CD4-positive, alpha-beta T cell treated with Interleukin-10 for 1 hour (primary cell): ENCODE measurements at places on chromosomes 3 and 15.
A peak's percentile ranks its signal among the peaks of the same experiment; 100 is the strongest.

DNA sequence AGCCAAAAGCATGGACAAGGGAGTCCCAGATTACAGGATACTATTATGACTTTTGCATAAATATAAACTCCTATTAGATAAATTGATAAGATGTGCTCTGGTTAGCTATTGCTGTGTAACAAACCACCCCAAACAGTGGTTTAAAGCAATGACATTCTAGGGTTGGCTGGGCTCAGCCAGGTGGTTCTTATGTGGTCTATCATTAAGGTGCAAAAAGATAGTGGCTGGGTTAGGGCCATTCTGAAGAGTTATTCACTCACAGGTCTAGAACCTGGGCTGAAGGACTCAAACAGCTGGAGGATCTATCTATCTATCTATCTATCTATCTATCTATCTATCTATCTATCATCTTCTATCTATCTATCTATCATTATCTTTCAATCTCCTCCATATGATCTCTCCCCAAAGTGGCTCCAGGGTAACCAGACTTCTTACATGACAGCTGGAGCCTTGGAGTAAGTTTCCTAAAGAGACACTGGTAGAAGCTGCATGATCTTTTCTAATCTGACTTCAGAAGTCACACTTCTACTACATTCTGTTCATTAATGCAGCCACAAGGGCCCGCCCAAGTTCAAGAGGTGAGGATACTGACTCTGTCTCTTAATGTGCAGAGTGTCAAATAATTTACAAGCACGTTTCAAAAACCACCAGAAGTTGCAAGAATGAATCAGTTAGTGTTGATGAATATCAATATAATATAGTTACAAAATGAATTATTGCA, 74.9 kb upstream of the XCR1 start:
- DNase-seq = peak; percentile 56

DNA sequence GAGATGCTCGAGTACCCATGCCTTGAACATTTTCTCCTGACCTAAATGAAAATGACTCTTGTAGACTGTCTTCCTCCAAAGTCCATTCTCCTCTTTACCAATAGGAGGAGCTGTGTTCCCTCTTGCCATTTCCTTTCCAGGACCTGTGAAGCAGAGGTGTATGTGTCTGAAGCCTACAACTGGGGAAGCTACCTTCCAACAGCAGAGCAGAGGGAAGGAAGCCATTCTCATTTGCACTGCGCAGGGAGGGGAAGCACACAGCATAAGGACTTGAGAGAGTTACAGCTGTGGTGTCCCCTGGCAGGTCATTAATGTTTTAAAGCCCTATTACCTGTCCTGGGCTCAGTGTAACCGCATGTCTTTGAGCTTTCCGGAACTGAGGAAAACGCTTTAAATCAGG, 38.7 kb downstream of the HSPBAP1 start:
- DNase-seq = peak; percentile 65

DNA sequence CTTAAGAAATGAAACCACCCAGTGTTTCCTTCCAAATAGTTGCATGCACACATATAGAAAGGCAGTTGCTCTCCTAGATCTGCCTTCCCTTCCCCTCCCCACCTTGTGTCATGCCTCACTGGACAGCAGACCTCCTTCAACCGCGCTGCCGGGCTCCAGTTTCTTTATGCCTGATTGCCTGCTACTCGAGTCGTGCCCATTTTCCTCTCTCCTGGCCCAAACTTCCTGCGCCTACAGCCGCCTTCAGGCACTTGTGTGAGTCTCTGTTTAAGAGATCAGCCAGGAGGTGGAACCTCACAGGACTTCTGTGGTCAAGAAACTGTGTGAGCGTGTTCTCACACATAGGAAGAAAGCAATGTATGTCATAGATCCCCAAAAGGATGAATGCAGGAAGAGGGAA, 8.8 kb upstream of the FAM107A start:
- DNase-seq = no peak

DNA sequence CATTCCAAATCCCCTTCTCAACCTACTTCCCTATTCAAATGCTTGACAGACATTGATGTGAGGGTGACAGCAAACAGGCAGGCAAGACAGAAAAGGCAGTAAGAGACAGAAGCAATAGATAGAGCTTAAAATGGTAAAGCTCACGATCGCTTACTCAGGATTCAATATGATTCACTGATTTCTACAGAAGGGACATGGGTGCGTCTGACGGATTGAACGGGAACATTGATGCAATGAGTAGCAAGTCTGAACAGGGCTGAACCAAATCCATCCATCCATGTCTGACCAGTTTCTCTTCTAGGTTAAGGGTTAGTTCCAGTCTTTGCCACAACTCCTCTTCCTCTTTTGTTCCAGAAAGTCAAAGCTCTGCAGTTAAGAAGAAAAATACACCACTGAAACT, 35.1 kb downstream of the P2RY1 start:
- DNase-seq = no peak

- no peak for DNase-seq
Observed at GRCh38 chr15:99911816-99912215, 178.6 kb upstream of the LYSMD4 start.

DNA sequence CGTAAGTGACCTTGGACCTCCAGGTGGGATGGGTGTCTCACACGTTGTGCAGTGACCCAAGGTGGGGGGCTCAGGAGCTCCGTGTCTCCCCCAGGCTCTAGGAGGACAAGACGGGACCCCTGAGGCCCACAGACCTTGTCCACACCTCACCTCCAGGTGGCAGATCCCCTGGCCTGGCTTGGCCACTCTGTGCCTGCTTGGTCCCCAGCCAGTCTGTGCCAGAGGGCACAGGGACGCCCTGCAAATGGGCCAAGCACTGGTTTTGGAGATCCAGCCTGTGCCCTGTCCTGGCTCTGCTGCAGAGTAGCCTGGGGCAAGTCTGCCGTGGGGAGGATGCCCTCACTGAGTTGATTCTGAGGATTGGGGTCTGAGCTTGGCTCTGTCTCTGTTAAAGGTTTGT, 14.0 kb downstream of the SLC6A6 start:
- DNase-seq = no peak

DNA sequence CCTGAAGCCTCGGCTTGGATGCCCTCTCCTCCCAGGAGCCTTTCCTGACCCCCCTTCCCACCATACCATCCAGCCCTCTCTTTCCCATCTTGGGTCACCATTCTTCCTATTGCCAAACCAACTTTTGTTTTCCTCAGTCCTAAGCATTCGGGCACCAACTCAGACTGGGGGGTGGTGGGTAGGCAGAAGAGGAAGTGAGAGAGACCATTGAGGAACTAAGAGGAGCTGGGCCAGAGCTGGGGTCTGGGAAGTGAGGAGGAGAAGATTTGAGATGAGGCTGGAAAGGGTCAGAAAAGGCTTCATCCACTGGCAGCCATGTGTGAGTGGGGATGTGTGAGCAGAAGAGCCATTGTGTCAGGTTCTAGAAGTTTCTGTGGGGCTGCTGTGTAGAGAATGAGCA, 37.7 kb downstream of the TKT start:
- no peak for DNase-seq

DNA sequence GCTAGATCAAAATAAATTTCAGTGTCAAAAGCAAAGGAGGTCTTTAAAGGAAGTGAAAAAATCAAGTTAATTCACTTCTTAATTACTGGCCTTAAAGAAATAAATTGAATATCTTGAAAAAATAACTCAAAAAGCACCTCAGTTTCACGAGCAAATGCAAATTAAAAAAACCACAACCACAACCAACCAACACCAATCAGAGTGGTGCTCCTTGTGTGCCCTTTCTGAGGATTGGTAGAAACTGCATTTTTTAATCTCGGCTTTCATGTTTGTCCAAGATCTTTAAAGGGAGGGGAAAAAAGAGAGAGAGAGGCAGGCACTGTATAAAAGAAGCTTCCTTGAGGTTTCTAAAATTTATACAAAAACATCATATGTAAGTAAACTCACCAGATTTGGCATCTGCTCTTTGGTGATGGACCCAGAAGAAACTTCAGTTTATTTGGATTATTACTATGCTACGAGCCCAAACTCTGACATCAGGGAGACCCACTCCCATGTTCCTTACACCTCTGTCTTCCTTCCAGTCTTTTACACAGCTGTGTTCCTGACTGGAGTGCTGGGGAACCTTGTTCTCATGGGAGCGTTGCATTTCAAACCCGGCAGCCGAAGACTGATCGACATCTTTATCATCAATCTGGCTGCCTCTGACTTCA, at the start of gene GPR15:
GPR15 (plus strand) TSS at position 357 of the 653 bp plus-strand sequence; CDS start at position 413, 56 bp downstream.
- no peak for DNase-seq

GRCh38 chr3:141089339-141090152, 38.4 kb downstream of the SPSB4 start:
- DNase-seq = no peak

DNA sequence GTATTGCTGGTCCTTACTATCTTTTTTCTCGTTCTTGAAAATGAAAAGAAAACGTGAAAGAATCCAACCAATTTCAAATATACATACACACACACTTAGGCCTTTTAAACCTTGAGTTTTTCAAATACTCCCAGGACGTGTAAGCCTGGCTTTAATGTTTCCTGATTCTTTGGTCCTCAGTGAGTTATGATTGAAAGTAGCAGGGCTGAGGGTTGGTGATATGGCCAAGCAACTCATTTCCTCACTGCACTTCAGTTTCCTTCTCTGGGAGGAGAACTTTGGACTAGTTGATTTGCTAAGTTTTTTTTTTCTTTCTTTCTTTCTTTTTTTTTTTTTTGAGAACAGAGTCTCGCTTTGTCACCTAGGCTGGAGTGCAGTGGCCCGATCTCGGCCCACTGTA, 34.6 kb downstream of the CHD2 start:
- no peak for DNase-seq

DNA sequence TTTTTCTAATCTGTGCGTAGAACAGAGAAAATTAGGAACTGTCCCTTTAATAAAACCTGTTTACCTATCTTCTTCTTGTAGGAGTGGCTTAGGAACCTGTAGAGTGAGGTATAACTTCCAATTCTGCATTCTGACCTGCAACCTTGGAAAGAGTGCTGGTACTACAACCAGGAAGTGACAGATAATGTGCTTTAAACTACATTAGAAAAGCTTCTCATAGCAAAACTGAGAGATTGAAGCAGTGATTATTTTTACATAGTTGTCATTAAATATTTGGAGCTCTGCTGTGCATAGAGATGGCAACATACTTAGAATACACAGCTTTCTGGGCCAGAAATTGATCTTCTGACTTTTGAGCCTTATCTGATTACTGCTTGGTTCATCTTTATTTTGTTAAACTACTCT, 50.4 kb upstream of the ZDHHC23 start:
- DNase-seq = peak; percentile 7

GRCh38 chr3:14957925-14958324, 10.5 kb downstream of the NR2C2 start:
- no peak for DNase-seq

DNA sequence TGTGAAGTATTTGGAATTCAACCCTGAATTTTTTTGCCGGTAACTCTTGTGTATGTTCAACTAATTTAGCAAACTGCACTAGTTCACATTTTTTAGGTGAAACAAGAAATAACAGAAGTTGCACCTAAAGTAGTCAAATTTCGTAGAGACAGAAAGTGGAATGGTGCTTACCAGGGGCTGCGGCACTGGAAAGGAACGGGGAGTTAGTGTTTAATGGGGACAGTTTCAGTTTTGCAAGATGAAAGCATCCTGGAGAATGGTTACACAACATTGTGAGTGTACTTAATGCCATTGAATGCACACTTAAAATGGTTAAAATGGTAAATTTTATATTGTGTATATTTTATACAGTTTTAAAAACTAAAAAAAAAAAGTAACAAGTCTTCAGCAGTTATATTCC, 27.4 kb downstream of the PPARG start:
- DNase-seq = no peak

- DNase-seq = peak; percentile 63
Observed at GRCh38 chr3:124565013-124565412, 165.2 kb upstream of the UMPS start.

DNA sequence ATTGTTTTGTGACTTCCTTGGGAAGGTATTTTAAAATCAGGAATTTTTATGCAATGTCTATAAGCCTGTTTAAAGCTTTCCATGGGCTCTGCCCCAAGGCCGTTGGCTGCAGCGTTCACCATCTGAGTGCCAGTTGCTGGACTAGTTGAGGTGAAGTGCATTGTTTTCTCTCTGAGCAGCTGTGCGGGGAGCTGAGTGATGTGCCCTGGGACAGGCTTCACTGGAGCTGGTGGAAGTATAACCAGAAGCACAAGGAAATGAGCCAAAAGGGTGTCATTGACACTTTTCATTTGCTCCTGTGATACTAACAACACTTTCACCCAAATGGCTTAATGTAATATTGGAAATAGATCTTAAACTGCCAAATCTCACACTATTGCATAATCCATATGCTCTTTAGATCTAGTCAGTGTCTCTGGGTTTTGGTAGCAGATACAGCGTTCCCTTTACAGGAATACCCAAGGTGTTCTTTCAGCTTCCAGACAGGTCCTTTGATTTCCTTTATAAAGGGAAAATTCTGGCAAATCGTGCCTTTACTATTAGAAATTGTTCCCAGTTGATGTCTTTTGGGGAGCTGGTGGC, 29.2 kb downstream of the APH1B start:
- DNase-seq = no peak

DNA sequence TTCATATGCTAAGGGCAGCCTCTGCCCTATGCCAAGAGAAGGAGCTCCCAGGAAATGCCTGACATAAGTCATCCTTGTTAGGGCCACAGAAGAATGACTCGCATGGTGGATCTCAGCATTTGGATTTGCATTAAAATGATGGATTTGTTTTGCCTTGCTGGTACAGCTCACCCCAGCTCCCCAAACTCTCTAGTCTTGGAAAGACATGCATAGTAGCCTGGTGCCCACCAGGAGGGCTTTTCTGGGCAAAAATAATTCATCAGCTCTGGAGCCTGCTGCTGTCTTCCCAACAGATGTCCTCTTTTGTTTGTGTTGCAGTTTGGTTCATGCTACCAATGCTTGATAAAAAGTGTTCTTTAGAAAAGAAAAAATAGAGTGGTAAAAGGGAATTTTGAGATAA, 833.0 kb downstream of the AGBL1 start:
- no peak for DNase-seq

- peak; percentile 42 for DNase-seq
Observed at GRCh38 chr3:153162513-153163392, 727 bp downstream of the RAP2B start.

DNA sequence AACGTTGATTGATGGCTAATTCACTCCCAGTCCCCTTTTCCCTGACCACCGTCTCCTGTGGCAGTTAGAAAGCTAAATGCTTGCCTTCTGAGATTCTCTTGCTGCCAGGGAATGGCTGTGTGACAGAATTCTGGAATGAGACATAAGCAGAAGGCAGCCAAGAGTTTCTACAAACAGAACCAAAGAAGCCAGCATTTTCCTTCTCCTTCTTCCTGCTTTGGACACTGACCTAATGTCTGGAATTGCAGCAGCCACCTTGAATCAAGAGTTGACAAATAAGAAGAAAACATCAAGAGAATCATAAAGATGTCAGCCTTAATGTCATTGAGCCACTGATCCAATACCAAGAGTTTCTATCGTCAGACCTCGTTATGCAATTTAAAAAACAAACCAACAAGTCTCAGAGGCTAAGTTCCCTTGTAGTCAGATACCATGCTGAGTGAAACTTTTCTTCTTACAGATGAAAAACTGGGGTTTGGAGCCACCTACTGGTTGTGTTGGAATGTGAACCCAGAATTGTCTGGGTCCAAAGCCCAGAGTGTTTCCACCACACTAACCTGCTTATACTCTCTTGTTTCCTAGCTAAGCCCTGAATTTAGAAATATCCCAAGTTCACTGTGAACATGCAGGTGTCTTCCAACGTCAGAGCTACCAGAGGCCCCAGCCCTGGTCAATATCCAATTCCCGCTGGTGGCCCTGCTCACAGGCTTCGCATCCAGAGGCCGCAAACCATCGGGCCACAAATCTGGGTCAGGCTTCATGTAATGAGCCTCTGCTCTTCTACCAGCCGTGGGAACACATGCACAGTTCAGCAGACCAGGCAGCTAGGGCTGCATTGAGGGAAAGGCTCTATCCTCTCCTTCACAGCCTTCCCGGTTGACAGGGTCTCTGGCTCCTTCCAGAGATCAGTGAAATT, 42.5 kb downstream of the MCF2L2 start:
- DNase-seq = peak; percentile 69

- no peak for DNase-seq
Observed at GRCh38 chr3:69305011-69305410, 80.9 kb downstream of the FRMD4B start.
